ENCODE measurements at places on chromosomes 13 and 19. TPM values are rescaled to one million over a fixed set of nuclear protein-coding genes. Genes with fewer than 3 reads are reported as not detected.

DNA sequence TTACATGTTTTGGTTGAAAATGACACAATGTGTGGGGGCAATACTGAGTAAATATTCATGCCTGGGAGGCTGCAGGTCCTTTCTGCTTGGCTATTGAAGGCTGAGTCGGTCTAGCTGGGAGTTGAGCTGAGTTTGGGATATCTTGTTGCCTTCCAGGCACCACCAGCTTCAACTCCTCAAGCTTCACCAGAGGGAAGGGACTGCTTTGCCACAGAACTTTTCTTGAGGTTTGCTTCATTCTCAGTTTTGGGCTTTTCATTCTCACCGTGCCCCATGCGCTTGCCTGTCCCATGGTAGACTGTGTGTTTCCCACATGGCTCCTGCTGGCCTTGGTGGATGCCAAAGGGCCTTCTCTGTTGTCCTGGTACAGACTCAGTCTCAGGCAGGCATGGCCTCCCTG is 198.2 kb upstream of the SOX1 start:
- no peak for DNase-seq

DNA sequence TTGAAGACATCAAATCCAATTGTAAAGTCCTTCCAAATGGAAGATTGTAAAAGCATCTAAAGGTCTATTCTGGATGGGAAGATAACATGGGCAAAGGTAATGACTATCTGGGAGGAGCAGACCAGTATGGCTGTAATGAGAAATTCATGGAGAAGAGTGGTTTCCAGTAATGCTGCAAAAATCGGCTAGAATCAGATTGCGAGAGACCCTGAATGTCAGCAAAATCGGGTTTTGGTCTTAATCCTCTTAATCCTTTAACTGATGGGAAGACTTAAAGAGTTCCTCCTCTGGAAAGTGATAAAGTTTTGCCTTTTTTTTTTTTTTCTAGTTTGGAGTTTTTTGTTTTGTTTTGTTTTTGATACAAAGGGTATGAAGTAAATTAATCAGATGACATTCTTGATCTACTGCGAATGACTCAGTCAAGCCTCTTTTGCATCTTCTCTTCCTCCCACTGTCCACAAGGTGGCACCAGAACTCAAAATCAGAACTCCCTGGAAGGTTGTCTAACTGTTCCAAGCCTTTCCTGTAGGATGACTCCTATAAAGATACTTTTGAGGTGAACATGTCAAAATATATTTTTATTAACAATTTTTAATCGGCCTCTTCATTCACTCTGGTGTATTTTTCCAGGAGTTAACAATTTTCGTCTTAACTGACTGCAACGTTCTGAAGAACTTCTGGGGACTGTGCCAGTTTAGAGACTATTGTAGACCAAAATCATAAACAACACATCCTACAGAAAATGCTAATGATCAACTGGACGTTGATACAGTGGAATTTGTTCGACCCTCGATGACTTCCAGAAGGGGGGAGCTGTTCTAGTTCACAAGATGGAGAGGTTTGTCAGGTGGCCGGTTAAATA is 213.3 kb upstream of the MIR17HG start:
- DNase-seq: no peak

- DNase-seq: no peak
These were observed 207.7 kb upstream of the DACH1 start for GRCh38 chr13:72074663-72075062.

- no peak for DNase-seq
These were observed 84.0 kb downstream of the ATP11A start for GRCh38 chr13:112773601-112774447.

GRCh38 chr19:33878030-33878544 is 81.4 kb downstream of the KCTD15 start:
- DNase-seq: no peak

- no peak for DNase-seq
These were observed 76.5 kb upstream of the RNF113B start for GRCh38 chr13:98253526-98253925.

GRCh38 chr13:92573467-92574057 is 653.0 kb upstream of the GPC6 start:
- no peak for DNase-seq

- no peak for DNase-seq
These were observed 7.1 kb downstream of the HNRNPM start for GRCh38 chr19:8451885-8452284.

GRCh38 chr13:27463500-27463899 is 13.1 kb upstream of the MTIF3 start:
- DNase-seq: no peak

- DNase-seq: no peak
These were observed 1.8 kb upstream of the MYBPC2 start for GRCh38 chr19:50430888-50431342.

- no peak for DNase-seq
These were observed 5.5 kb downstream of the EBI3 start for GRCh38 chr19:4234862-4235201.

DNA sequence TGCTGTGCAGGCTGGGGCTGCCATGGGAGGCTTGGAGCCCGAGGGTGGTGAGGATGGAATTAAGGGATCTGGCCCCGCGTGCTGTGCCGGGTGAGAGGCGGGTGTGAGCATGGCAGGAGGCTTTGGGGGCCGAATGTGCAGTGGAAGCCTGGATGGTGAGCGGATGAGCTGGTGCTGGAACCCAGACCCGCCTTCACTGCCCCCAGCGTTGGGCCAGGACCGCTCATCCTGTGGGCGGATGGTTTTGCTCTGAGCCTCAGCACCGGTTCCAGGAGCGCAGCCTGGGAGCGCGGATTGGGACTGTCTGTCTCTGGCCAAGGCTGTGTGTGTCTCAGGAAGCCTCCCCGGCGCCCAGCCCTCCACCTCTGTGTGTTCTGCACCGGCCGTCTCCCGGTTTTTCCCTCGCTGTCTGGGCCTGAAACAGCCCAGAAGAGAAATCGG is 16.7 kb downstream of the KDM4B start:
- no peak for DNase-seq

GRCh38 chr13:59504407-59504806 is 659.3 kb downstream of the DIAPH3 start:
- DNase-seq: no peak

GRCh38 chr13:112588490-112589297 is 741 bp upstream of the TUBGCP3 start:
- no peak for DNase-seq

DOCK9 gene
- 170 TPM for total RNA-seq

IL17D gene
- total RNA-seq: 3.8 TPM

IGFL2 gene
- total RNA-seq: not detected

TSSK6 gene
- total RNA-seq: 1.8 TPM

ANGPTL4 gene
- total RNA-seq: 6.3 TPM

OLFM4 gene
- total RNA-seq: not detected
